Lower leg skin (tissue), 4 donors: ENCODE measurements at places on chromosomes 2 and 18. TPM values are rescaled to one million over a fixed set of nuclear protein-coding genes. Genes with fewer than 3 reads are reported as not detected.

Gene TEX44
- not detected for total RNA-seq

Gene ALPG
- total RNA-seq, result not detected

Gene CDK5R2
- total RNA-seq, result not detected

Gene NYAP2
- not detected for total RNA-seq

- DNase-seq, result no peak
These were observed 194.5 kb upstream of the LRRTM1 start for GRCh38 chr2:80499095-80499494.

- DNase-seq, result no peak
These were observed 105.7 kb upstream of the DAPL1 start for GRCh38 chr2:158689391-158689790.

- no peak for DNase-seq
These were observed 19.4 kb downstream of the TEX44 start for GRCh38 chr2:231612109-231612455.

DNA sequence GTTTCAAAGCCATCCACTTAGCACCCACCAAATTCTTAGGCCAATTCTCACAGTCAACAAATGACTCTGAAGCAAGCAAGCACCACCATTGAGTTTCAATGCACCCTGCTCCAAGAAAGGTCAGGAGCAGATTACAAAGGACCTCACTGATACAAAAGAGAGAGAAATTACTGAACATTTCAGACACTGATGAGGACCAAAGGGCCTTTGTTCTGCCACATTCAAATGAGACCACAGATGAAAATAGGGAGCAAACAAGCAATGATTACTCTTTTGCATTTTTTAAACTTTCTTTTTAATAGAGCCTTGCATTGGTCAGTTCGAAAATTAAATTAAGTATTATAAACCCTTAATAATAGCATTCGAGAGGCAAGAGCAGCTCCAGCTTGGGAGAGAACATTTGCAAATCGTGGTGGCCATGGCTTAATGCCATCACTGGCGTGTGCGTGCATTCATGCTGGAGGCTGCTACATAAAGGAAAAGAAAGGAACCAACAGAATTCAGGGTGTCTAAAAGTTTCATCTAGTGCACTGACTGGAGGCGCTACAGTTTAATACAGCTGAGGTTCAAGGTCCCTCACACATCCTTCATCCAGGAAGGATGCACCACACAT lies 87.5 kb downstream of the KLF7 start:
- DNase-seq, result no peak

- no peak for DNase-seq
These were observed 1.8 kb downstream of the PAX8 start for GRCh38 chr2:113276761-113277425.

DNA sequence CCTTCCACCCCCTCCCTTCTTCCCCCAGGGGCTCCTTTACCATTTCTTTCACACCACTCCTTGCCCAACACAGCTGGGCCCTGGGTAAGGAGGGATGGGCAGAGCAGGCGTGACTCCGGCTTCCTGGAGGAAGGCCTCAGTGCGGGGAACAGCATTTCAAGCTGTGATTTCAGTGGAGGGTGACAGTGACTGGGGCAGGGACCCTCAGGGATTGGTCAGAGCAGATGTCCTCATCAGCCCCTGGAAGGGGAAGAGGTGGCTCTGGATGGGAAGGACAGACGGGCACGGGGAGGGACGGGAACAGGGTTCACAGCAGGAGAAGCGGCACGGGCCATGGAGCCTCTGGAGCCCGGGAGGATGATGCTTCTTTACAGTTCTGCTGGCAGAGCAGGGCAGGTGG lies 130.8 kb upstream of the TWIST2 start:
- DNase-seq, result peak; percentile 4

DNA sequence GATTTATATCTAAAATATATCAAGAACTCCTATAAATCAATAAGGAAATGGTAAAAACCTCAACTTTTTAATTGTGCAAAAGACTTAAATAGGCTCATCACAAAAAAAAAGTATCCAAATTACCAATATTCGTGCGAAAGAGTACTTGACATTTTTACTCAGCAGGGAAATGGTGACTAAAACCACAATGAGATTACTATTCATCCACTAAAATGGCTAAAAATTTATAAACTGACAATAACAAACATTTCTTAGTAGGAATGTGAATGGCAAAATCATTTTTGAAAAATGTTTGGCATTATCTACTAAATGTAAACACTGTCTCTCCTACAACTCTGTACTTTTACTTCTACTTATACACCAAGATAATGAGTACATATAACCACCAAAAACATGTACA lies 184.8 kb upstream of the RND3 start:
- no peak for DNase-seq

DNA sequence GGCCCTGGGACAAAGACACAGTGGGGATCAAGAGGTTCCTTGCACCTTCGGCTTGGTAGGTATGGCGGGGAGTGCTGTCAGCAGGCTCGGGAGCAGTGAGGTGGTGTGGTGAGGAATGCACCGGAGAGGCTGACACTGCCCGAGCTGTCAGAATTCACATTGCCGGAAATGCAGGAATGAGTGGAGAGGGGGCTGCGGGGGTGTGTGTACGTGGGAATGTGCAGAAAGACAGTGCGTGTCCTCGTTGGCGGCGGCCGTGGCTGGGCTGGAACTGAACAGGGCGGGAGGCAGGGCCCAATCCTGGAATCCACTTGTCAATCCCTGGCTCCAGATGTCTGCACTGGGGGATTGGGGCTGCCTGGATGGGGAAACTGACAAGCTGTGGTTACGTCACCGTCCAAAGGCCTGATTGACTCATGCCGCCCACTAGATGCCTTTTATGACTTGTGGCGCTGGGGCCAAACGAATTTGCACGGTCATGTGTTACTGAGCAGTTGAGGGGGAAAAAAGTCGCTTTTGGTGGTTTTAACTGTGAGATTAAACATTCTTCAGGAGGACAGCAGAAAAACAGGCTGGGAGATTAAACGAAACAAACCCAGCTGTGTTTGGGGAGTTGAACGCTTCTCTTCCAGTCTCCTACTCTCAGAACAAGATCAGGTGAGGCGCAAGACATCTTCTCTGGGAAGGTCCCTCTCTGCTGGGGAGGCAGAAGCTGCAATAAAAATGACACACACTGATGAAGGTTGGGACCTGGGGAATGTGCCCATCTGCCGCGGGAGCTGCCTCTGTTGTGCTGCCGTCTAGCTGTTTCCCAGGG lies 189.4 kb upstream of the GLI2 start:
- peak; percentile 96 for DNase-seq

- DNase-seq, result no peak
These were observed 262.2 kb upstream of the KLHL29 start for GRCh38 chr2:23122681-23123215.

- no peak for DNase-seq
These were observed 1.9 kb upstream of the NMUR1 start for GRCh38 chr2:231531883-231532755.

- peak; percentile 78 for DNase-seq
These were observed 216.6 kb downstream of the HDAC4 start for GRCh38 chr2:239184179-239184578.
